ENCODE measurements at places on chromosomes 6 and 20.

GRCh38 chr6:68891419-68891818 is 256.3 kb downstream of the ADGRB3 start:
- DNase-seq: no peak

DNA sequence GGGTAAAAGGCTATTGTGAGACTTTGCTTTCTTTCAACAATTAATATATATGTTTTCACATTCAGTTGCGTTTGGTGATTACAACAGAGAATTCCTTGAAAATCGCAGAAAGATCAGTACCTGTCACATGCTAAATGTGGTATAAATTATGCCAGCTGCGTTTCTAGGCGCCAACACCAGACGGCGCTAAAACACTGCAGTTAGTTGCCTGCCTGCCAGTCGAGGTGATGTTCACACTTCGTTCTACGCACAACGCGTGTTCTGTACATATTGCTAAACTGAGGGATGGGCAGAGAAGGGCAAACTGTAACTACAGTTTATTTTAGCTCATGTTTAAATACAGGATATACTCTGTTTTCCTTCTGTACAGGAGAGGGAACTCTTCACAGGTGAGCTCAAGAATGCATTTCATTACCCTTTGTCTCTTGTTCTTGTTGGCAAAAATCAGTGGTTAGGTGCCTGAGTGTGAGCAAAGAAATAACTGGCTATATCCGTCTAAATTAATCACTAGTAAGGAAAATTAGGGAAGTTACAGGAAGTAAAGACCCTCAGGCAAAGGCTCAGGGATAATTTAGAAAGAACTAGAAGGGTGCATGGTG is 100.1 kb upstream of the RGS17 start:
- DNase-seq: peak; percentile 35

GRCh38 chr20:9212735-9213134 is 143.8 kb downstream of the PLCB4 start:
- no peak for DNase-seq

DNA sequence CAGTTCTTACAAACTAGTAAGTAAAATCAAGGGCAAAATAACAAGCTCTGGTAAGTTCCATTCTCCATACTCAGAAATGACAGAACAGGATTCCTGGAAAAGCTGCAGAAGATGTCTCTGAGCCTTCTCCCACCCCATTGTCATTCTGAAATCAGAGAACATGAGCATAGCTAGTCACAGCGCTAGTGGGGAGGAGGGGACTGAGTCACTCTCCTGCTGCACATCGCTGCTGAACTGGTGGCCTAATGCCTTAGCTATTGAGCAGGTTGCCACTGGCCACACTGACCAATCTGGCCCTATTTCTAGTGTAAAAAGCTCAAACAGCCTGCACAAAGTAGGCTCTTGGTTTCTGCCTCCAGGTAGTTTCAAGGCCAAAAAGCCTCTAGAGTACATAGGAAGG is 26.1 kb upstream of the RIPPLY2 start:
- no peak for DNase-seq

GRCh38 chr20:63023071-63023935 is 16.5 kb upstream of the BHLHE23 start:
- no peak for DNase-seq

- no peak for DNase-seq
Measured at GRCh38 chr20:4459081-4459480, 262.6 kb upstream of the PRND start.

Measured in tibial nerve (tissue), 4 donors.